ENCODE measurements at places on chromosomes 12 and 14.
A peak's percentile ranks its signal among the peaks of the same experiment; 100 is the strongest.

GRCh38 chr12:75784591-75784990, 247.0 kb downstream of the PHLDA1 start:
- no peak for DNase-seq

DNA sequence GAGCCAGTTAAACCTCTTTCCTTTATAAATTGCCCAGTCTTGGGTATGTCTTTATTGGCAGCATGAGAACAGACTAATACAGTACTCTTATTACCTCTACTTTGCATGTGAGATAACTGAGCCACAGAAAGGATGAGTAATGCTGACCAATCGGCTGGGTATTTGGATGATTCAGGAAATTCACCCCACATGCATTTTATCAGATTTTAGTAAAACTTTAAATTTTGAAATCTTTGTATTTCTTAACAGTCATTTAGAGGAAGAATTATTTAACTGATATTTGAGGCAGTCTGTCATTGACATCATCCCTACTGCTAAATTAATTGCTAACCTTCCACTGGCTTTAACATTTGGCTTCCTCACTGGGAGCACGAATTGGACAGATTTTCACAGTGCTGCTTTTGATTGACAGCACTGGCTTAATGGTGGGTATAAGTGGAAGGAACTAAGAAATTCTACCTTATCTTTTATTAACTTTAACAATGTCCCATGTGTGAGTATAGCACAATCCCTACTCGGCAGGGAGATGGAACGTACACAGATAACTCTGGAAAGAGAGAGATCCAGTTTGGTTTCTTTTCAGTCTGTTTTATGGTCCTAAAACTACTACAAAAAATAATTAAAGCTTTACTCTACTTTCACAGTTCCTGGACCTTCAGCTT, 261.0 kb downstream of the DACT1 start:
- DNase-seq: no peak

GRCh38 chr12:96208346-96208745, 14.2 kb downstream of the ELK3 start:
- peak; percentile 22 for DNase-seq

GRCh38 chr12:90682398-90682797, 272.6 kb downstream of the CCER1 start:
- DNase-seq: no peak

- no peak for DNase-seq
Observed at GRCh38 chr14:56196274-56196673, 78.1 kb downstream of the PELI2 start.

GRCh38 chr14:63760014-63760413, 32.1 kb upstream of the SGPP1 start:
- DNase-seq: no peak

All from stimulated activated CD8-positive, alpha-beta memory T cell treated with anti-CD3 and anti-CD28 coated beads, Interleukin-4, amount 100 ng/mL, for 48 hours (primary cell).